Brain pericyte (primary cell): ENCODE measurements at places on chromosomes 5 and 9.

- DNase-seq: no peak
Measured at GRCh38 chr5:82314964-82315758, 37.0 kb upstream of the RPS23 start.

DNA sequence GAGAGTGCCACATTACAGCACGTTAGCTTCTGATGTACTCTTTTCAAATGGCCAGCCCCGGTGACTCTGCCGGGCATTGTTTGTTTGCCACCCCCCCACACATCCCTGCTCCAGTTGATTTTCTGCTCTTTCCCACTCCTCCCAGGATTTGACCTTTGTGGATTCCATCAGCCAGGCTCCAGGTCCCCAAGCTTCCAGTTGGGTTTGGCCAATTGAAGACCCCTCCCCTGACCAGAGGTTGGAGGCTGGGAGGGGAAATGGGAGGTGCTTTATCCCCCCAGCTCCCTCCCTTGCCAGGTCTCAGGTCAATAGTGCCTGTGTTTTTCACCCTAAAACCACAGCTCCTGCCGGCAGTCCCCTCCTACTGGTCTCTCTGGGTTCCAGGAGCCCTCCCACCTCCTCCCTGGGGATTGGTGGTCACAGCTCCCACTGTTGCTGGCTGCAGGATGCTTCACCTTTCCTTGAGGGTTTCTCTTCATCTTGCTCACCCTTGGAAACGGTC is 34.9 kb downstream of the IRF1 start:
- no peak for DNase-seq

DNA sequence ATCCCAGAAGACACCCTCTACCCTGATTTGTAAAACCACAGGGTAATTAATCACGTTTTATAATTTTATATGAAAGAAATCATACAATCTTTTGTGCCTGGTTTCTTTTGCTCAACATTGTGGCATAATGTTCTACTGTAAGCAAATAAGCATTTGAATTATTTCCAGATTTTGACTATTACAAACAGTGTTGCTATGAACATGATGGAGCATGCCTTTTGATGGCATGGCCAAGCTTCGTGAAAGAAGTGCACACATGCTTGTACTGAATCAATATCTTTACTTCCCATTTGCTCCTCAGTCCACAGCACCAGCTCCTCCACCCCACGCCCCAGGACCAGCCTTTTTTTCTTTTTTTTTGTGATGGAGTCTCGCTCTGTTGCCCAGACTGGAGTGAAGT is 29.9 kb downstream of the ACSL6 start:
- DNase-seq: no peak

DNA sequence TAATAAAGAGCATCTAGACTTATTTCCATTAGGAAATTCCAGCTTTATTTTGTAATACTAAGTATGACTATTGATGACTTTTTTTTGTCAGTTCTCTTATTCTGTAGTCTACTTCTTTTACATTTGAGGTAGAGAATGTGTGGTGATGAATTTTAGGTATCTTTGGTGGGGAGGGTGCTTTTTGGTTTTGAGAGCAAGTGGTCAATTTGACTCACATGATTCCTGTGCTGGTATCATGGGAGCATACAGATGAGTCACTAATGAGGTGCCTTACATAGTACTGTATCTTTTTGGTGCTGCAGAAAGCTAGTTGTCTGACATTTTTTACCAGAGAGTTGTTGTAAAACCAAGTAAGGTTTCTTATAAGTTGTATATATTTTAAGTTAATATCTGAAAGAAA is 35.3 kb downstream of the ERBIN start:
- DNase-seq: no peak

- DNase-seq: no peak
Measured at GRCh38 chr5:180074462-180074861, 2.9 kb upstream of the RNF130 start.

DNA sequence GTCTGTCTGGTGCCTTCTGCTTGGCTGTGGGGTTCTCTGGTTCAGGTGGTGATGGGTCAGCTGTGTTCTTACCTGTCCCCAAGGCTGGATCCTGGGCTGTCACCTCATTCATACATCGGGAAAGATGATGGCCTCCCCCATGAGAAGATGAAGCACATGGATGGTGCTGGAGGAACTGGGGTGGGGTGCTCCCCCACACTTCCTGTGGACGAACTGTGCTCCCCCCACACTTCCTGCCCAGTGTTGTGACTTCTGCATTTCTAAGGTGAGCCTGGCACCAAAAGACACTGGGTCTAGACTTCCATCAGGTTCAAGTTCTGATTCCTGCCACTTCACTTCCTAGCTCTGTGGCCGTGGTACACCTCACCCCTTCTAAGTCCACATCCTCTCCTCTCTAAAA is 4.3 kb upstream of the SURF6 start:
- DNase-seq: no peak

DNA sequence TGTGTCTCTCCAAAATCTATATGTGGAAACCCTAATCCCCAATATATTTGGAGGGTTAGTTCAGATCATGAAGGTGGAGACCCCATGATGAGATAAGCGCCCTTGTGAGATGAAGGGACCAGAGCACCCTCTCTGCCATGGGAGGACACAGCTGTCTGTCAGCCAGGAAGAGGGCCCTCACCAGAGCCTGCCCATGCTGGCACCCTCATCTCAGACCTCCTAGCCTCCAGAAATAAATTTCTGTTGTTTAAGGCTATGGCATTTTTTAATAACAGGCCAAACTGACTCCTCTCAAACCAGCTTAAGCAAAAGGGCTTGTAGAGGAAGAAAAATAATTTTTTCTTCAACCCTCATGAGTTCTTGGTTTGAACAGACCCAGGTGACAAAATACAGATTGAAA is 79.2 kb upstream of the MAMDC2 start:
- no peak for DNase-seq

GRCh38 chr9:118711843-118712242 is 657.4 kb downstream of the BRINP1 start:
- DNase-seq: no peak

DNA sequence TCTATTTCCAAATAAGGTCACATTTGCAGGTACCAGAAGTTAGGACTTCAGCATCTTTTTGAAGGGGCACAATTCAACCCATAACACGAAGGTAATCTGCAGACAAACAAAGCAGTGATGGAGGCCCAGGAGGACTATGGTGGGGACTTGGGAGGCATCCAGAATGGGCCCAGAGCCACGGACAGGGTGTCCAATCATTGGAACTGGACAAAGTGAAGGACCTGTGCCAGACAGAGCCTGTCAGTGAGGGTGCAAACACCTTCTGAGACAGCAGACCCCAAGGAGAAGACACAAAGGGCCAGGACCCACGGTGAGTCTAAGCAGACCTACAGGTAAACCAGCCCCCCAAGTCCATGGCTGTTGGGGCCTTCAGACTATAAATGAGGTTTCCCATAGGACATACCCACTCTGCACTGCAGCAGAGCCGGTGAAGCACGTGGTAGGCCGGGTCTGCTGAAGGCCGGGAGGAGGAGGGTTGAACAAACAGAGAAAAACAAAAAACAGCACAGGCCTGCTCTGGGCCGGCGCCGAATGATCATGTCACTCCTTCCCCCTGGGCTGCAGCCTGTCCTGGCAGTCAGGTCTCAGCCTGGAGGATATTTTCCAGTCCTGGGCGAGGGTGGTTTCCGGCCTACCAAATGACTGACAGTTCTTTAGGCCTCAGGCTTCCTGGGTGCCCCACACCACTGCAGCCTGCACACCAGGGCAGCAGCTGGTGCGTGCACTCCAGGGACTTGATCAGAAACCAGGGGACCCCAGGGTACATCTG is 84.4 kb downstream of the COL23A1 start:
- DNase-seq: no peak

GRCh38 chr5:2168601-2169429 is 286.1 kb upstream of the IRX4 start:
- no peak for DNase-seq
